ENCODE measurements at places on chromosomes 2 and 18.

DNA sequence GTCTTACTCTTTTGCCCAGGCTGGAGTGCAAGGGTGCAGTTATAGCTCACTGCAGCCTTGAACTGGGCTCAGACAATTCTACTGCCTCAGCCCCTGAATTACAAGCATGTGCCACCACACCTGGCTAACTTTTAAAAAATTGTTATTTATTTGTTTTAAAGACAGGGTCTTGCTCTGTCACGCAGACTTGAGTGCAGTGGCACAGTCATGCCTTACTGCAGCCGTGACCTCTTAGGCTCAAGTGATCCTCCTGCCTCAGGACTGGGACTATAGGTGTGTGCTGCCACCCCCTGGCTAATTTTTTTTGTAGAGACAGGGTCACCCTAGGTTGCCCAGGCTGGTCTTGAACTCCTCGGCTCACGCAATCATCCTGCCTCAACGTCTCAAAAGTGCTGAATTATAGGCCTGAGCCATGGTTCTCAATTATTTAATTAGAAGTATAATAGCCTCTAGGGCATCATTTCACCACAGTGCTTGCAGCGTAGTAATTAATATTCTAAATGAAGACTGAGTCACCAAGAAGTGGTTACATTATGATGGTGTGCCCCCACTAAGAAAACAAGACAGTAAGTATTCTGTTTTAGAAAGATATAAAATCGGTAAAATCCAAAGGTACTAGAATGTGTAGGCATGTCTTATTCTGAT is 69.6 kb downstream of the EML4 start:
- no peak for DNase-seq

- DNase-seq, result no peak
These were observed 273.6 kb downstream of the CYRIA start for GRCh38 chr2:16391986-16392385.

DNA sequence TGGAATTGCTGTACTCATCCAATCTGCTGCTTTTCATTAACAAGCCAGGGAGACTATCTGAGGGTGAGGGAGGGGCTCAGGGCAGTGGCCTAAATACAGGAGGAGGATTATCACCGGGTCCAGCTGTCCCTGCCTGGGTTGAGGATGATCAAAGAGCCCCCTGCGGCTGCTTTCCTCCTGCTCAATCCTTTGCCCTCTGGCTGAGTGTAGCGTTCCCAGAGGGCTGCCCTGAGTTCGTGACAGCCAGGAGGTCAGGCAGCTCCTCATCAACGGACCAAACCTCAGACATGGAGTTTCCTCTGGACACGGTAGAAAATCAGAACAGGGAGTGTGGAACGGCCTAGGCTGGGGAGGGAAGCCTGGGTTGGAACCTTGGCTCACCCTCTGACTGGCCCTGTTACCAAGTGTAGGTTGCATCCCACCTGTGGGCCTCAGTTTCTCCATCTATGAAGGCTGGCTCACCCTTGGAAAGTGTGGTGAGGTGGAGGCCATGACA is 23.5 kb downstream of the CIB4 start:
- DNase-seq, result no peak

DNA sequence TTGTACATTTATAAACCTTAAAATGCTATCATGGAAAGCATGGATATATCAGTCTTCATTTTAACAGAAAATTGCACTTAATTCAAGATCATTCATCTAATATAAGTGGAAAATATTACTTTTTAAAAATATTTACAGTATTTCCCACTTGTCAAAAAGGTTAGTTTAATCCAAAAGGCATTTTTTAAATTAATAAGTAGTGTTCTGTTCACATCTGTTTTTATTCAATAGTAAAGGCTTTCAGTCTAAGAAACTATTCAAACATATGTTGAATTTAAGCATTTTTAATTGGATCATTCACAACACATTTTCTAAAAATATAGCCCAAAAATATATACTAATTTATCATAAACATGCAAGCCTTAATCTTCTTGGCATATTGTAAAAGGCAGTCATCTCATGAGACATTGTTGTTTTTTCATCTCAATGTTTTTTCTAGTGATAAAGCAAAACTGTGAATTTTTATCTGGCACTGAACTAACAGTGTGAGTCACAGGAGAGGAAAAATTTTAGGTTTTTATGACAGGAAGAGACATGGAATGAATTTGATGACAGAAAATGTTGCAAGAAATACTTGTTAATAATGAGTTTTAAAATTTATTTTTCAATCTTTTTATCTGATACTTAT is 1642.5 kb upstream of the TMEFF2 start:
- DNase-seq, result no peak

DNA sequence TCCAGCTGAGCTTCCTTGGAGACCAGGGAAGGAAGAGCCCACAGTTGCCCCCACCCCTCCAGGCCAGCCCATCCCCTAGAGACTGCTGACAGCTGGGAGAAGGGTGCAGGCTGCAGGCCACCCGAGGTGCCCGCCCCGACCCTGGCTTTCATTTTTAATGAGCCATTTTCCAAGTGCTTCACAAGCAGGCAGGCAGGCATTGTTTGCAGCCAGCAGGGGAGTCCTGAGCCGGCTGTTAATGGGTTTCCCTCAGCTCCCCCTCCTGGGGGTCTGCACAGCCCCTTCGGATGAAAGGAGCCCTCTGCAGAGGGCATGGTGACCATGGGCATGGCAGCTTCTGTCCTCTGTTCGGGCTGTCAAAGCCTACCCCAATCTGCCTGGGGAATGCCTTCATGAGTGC is 94.5 kb downstream of the ZBTB7C start:
- DNase-seq, result no peak

- DNase-seq, result no peak
These were observed 2.4 kb downstream of the GLS start for GRCh38 chr2:190882856-190883582.

DNA sequence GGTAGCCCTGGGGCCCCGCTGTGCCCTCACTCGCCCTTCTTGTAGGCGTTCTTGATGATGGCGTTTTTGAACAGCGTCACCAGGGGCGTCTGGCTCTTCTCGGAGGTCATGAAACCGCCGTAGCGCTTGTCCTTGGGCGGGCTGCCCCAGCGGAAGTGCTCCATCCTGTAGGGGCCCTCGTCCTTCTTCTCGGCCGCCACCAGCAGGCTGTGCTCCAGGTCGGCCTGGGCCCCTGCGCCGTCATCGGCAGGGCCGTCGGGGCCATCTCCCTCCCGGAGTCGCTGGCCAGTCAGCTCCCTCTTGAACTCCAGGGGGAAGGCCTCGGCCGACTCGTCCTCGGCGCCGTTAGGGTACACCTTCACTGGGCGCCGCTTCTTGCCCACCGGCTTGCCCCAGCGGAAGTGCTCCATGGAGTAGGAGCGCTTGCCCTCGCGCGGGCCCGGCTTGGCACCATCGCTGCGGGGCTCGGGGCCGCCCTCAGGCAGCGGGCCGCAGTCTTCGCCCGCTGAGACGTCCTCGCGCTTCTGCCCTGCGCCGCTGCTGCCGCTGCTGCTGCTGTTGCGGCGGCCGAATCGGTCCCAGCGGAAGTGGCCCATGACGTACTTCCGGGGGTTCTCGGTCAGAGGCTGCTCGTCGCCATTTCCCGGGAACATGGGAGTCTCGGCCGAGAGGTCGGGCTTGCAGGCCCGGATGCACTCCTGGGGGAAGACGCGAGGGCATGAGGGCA is 7.2 kb downstream of the POMC start:
- DNase-seq, result peak; percentile 75

- no peak for DNase-seq
These were observed 70.7 kb upstream of the HNRNPA3 start for GRCh38 chr2:177141866-177142265.

- DNase-seq, result no peak
These were observed 143.7 kb downstream of the IRS1 start for GRCh38 chr2:226655871-226656270.

DNA sequence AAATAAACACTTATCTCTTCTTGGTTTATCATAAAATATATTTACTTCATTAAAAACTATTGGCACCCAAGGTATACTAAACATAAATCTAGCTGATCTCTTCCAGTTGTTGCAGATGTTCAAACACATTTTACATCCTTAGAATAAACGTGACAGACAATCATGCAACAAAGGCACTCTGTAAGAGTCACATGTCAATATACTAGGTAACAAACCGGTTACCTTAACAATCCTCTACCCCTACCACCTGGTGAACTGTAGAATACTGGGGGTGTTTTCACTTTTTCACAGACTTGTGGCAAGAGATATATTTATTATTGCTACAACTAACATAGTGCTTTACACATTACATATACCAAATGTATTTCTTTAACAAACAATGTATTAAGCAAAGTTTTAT is 15.8 kb downstream of the STK17B start:
- DNase-seq, result no peak

DNA sequence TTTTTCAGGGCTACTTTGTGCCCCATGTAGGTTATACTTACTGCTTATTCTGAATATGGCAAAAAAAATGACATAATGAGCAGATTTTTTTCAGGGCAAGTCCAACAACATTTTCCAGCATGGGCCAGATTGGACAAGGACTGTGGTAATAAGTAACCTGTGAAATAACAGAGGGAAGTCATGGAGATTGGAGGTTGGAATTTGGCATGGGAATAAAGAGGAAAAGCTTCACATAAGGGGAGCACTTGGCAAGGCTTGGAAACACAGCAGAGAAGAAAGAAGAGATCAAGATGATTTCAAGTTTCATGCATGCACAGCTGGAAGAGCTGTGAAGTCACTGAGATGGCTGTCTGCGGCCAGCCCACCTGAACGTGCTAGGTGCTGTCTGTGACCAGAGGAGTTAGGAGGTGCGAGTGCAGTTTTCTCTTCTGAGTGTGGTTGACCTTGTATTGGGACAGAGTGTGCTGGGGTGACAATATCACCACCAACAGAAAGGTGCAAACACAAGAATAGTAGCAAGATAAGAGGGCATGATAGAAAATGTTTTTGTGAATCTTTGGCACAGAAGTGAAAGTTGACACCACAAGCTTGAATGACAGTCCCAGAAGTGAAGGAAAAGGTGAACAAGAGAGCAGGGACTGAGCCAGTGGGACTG is 71.1 kb upstream of the DSC1 start:
- no peak for DNase-seq

GRCh38 chr18:75075016-75075305 is 134.0 kb downstream of the PTGR3 start:
- no peak for DNase-seq

DNA sequence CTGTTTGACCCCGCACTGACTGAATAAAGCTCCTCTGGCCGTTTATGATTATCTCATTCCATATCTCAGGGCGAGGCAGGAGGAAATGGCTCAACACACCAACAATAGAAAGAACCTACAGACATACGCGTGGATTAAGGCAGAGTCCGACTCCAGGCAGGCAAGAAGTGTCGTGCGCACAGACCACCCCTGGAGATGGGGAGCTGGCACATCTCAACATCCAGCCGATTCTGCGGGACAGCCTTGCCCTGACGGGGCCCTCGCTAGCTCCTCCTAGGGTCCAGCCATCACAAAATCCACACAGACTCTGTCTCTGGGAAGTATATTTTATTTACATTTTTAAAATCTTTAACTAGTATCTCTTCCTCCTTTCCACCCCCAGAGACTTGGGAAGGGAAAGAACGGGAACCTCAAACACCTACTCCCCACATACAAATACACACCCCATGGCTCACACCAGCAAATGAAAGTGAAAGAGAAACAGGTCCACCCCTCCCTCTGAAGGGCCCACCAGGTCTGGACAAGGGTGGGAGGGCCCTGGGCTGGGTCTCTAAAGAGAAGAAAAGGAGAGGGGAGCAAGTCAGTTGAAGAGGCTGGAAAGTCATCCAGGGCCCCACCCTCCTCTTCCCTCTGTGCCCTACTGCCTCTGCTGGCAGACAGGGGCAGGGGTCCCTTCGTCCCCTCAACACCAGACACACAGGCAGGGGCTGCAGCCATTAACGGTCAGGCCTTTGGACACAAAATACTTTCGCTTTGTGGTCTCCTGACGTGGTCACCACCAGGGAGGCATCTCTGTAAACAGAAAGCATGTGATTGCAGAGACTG is 3.2 kb downstream of the GPBAR1 start:
- no peak for DNase-seq

DNA sequence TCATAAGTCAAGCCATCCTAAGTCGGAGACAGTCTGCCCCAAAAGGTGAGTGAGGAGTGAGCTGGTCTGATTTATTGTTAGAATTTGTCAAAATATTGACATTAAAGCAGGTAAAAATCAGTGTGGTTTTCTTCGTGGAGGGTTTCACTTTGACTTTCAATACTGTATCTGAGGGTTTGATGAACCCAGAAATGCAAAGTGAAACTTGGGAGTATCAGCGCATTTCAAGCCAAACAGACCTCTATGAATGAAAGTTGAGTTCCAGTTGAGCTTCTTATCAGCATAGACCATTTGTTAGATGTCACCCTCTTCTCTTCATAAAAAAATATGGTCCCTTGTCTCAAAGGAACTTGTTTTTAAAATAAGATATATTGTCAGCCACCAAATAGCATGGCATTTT is 21.7 kb upstream of the CXCR4 start:
- DNase-seq, result no peak

DNA sequence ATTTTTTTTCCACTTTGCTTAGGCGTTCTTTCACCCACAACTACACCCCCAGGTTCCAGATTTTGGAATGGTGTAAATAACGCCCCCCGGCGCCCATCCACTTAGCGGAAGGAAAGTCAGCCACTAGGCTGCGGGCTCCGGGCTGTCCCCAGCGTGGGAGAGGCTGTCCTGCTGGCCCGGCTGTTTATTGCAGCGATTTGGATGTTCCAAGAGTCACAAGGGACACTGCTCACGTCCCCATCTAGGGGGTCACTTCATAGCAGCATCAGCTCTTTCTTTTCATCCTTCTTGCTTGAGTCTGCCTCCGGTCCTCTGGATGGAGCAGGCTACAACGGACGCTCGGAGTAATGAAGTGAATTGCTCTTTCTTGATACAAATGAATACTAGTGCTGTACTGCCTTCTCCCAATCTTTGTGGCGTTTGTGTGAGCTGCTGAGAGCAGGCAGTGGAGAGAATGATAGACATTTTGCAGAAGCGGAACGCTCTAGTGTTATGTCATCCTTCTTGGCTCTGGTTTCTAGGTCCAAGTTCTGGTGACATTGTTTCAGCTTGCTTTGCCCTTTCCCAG is 50.7 kb upstream of the PAIP2B start:
- peak; percentile 40 for DNase-seq

All from left hindlimb (tissue), 1 donor.